ENCODE measurements at places on chromosomes 7 and 10.

DNA sequence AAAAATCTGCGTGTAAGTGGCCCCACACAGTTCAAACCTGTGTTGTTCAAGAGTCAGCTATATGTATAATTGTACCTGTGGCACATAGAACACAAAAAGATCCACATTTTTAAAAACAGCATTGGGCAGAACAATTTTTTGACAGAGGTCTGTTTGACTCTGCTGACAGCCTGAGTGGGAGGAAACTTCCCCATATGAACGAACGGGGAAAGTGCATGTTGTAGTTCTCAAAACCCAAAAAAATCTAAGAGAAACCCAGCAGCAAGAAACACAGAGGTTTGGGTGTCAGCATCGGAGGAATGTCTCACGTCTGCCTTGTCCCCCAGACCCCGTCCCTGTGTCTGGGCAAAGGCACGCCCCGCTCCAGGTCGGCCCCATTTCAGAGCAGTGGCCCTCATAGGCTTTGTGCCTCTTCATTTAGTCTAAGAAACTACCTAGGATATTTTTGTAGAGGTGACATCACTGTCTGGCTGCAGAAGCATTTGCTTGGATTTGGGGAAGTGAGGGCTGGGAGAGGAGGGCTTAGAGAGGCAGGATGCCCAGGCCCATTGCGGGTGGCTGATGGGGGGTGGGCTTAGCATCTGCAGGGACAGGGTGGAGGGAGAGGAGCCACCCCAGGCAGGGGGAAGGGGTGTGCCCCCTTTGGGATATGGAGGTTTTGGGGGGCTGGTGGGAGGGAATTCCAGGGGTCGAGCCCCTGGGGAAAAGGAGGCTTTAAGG lies 11.0 kb downstream of the CUX1 start:
- DNase-seq: no peak

DNA sequence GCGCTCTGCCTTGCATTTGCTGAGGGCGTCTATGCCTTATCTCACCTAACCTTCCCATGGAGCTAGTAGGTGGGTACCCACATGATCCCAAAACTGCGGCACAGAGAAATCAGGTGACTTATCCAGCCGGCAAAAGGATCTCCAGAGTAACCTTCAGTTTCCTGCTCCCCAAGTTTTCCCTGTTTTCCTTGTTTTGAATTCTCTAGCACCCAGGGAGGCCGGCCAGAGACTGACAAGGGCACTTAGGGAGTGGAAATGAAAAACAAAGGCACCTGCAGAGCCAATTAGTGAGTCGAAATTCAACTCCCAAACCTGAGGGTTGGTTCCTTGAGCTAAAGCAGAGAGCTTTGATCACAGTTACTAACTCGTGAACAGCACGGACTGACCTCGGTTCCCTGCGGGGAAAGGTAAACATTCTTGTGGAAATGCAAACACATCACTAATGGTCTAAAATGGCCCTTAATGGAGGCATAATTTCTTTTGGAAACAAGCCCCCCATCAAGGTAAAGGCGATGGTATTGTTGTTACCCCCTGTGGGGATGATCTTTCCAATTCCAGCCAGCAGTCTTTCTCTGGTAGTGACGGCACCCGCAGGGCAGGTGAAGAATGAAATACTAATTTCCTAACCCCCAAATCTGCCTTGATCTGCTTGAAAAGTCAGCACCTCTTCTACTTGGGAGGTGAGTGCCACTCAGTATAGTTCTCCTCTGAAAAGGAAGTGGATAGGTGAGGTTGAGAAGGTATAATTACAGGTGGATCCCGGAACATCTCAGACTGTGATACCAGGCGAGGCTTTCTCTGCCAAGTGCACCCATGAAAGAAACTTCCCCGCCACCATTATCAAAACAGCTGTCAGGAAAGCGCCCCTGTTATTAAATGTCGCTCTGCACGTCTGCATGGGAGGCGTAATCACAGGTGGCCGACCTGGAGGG lies 365.6 kb upstream of the AUTS2 start:
- DNase-seq: no peak

DNA sequence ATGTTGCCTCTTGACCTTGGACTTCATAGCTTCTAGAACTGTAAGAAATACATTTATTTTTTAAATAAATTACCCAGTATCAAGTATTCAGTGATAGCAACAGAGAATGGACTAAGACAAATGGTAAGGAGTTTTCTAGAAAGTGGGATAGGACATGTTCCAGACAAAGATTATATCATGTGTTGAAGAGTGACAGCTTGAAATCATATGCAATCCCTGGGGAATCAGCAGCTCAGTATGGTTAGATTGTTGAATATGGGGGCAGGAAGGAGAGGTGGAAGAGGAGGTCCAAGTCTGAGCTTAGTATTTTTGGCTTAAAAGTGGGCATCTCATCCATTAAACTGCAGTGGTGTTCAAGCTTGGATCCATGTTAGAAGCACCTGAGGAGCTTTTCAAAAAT lies 74.1 kb downstream of the ENTPD1 start:
- DNase-seq: no peak

DNA sequence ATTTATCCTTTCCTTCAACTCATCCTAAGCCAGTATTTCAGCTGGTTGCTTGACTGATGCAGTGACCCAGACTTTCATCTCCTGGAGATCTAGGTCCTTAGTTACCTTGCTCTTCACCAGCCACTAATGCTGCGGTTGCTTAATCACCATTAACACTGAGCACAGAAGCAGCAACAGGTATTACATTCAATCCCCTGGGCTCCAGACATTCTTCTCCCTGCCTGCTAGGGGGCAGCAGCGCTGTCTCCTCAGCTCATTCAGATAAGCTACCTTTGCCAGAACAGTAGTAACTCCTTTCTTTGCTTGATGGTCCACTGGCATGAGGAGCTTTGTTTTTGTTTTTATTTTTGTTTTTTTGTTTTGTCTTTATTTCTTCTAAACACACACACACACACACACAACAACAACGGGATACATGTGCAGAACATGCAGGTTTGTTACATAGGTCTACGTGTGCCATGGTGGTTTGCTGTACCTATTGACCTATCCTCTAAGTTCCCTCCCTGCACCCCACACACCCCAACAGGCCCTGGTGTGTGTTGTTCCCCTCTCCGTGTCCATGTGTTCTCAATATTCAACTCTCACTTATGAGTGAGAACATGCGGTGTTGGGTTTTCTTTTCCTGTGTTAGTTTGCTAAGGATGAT lies 1043.2 kb upstream of the C7orf33 start:
- no peak for DNase-seq

DNA sequence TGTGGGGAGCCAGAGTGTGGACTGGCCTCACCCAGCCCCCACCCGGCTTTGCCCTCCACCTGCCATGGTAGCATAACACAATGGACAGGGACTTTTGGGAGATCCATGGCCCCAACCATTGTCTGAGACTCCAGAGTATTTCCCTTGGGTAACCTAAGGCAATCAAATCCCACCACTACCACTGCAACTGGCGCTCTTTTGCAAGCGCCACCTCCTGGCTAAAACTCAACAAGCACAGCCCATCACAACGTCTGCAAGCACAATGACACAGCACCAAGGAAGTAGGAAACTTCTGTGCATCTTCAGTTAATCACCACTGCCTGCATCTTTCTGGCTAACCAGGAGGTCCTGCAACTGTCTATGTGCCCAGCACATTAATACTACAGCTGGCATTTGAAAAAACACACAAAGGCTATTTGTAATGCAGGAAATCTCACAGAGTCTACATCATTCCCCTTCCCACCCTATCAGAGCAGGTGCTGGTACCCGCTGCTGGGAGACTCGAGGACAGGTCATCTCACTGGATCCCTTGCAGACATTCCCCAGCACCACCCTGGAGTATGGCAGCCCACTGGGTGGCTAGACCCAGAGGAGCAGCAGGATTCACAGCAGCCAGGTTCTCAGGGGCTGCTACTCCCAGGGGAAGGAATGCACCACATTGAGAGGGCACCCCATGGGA lies 27.7 kb downstream of the ANKRD26 start:
- DNase-seq: no peak

Measured in stimulated activated CD4-positive, alpha-beta T cell treated with anti-CD3 and anti-CD28 coated beads, Interleukin-15, amount 100 ng/mL, for 48 hours (primary cell).